Small intestine (tissue), 16 donors: ENCODE measurements at places on chromosomes 16 and 17.

- H3K36me3 ChIP-seq, result peaks cover 93% of the 10 kb centered on the region
- no peaks in the 10 kb centered on the region for H3K27me3 ChIP-seq
- H3K4me3 ChIP-seq, result no peak overlapping the region
- peak overlapping the region; percentile 22 for H3K27ac ChIP-seq
Observed at GRCh38 chr17:16446338-16446983, 31.1 kb downstream of the TRPV2 start.

GRCh38 chr17:82180776-82181528, 31.7 kb downstream of the CCDC57 start:
- peaks cover 6% of the 10 kb centered on the region for H3K4me1 ChIP-seq
- no peak overlapping the region for H3K27ac ChIP-seq
- no peak overlapping the region for H3K4me3 ChIP-seq
- no peak for DNase-seq

DNA sequence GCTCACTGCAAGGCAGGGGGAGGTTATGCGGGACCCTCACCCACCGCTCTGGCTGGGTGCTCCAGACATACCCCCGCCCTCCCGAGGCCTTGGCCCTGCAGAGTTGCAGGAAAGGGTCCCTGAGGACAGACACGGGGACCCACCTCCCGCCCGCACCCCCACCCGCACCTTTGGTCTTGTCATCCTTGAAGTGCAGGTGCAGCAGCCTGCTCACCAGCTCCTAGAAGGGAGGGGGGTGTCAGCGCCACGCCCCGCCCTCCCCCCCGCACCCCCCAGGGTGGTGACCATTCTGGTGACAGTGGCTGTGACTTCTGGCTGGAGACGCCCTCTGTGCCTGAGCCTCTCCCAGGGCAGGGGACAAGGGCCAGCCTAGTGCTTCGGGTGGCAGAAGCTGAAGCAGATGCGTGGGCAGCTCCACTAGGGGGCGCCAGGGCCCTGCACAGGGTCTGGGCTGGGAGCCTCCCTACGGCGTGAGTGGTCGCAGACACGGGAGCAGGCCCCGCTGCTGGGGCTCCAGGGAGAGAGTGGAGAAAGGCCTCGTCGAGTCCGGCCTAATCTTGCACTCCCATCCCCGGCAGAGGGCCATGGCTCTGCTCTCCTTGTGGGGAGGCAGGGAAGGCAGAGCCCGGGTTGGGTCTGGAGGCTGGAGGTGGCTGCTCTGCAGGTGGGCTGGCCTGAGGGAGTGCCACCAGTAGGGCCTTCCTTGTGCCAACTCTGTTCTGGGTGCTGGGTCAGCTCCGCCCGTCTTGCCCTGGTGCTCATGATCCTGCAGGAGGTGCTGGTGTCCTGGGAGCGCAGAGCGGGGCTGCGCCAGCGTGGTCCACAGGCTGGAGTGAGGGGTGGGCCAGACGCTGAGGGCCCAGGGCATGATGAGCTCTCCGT, 2.7 kb downstream of the CENPX start:
- no peaks in the 10 kb centered on the region for H3K27me3 ChIP-seq
- H3K4me1 ChIP-seq, result peaks cover 35% of the 10 kb centered on the region
- no peaks in the 10 kb centered on the region for H3K36me3 ChIP-seq
- no peak overlapping the region for H3K4me3 ChIP-seq
- peak; percentile 72 for DNase-seq

GRCh38 chr16:67447508-67448076, 16.7 kb downstream of the HSD11B2 start:
- peaks cover 66% of the 10 kb centered on the region for H3K4me1 ChIP-seq
- no peak overlapping the region for H3K4me3 ChIP-seq
- no peak for DNase-seq
- peak overlapping the region; percentile 76 for H3K27ac ChIP-seq

DNA sequence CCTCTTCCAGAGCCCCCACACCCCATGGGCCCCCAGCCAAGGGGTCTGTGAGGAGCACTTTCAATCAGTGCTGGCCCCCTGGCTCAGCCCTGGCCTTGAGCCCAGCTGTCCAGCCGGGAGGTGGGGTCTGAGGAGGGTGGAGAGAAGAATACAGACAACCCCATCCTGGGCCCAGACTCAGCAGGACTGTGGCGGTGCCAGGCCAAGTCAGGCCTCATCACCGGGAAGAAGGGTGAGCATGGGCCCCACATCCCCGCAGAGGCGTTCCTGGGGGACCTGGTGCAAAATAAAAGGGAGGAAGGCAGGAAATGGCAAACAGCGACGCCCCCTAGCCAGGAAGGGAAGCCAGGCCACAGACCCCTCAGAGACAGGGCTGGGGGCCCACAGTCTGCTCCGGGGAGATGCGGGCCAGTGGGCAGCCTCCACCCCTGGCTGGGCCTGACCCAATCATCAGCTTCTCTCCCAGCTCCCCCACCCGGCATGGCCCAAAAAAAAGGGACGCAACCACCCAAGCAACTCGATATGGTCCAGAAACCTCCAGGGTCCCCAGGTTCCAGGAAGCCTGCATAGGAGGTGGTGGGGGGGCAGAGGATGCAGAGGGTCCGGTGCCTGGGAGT, 20.6 kb downstream of the ZNF423 start:
- H3K4me1 ChIP-seq, result peaks cover 38% of the 10 kb centered on the region
- no peak overlapping the region for H3K4me3 ChIP-seq
- no peaks in the 10 kb centered on the region for H3K36me3 ChIP-seq
- no peak overlapping the region for H3K27ac ChIP-seq
- no peak for DNase-seq
- H3K27me3 ChIP-seq, result peaks cover 5% of the 10 kb centered on the region

DNA sequence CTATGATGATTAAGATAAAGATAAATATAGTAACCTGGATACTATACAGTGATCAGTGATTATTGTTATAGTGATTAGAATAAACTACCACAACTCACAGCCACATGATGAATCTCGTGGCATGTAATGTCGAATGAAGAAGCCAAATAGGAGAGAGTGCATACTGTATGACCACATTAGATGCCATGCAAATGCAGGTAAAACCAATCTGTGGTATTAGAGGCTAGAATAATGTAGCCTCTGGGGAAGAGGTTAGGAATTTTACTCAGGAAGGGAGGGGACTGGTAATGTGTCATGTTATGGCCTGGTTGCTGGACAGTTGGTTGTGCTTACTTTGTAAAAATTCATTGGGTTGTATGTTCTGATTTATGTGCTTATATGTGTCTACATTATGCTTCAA, 402.7 kb downstream of the CDH13 start:
- no peaks in the 10 kb centered on the region for H3K4me1 ChIP-seq
- H3K27ac ChIP-seq, result no peak overlapping the region
- H3K4me3 ChIP-seq, result no peak overlapping the region
- DNase-seq, result no peak
- no peaks in the 10 kb centered on the region for H3K36me3 ChIP-seq

GRCh38 chr16:6672507-6672906, 660.1 kb upstream of the RBFOX1 start:
- H3K27ac ChIP-seq, result no peak overlapping the region
- no peak overlapping the region for H3K4me3 ChIP-seq
- no peaks in the 10 kb centered on the region for H3K4me1 ChIP-seq
- DNase-seq, result no peak

DNA sequence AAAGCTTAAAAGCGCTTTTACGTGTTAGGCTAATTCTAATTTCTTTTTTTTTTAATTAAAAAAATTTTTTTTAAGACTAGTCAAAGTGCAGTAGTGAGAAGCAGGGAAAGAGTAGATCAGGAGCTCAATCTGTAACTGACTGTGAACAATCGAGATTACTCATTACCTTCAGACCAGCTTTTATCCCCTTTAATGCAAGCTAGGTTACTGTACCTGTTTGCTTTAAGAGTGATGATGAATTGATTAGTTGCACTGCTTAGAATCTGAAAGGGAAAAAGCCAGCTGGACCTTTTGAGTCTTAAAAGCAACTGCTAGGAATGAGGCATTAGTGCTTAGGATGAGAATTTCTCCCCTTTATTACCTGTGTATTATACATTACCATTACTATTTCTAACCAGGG, 19.0 kb downstream of the PSMD11 start:
- no peaks in the 10 kb centered on the region for H3K4me1 ChIP-seq
- no peak for DNase-seq
- no peak overlapping the region for H3K4me3 ChIP-seq

DNA sequence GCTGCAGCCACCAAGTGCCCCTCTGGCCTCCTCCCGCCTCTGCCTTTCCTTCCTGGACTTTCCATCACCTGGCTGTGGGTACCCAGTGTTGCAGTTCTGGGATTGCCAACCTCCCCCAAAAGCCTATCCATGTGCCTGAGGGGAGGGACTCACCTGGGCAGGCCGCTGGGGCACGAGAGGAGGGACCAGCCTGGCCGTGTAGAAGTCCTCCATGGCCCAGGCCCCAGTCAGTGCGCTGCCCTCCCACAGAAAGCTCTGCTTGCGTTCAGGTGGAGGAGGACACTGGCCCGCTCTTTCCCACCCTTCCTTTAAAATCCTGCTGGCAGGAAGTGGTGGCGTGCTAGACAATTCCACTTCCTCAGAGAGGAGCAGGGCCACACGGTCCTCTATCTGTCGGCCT, 14.2 kb downstream of the SLX4 start:
- H3K27me3 ChIP-seq, result no peaks in the 10 kb centered on the region
- H3K36me3 ChIP-seq, result no peaks in the 10 kb centered on the region
- no peak for DNase-seq
- no peak overlapping the region for H3K27ac ChIP-seq
- no peaks in the 10 kb centered on the region for H3K4me1 ChIP-seq
- H3K4me3 ChIP-seq, result no peak overlapping the region

DNA sequence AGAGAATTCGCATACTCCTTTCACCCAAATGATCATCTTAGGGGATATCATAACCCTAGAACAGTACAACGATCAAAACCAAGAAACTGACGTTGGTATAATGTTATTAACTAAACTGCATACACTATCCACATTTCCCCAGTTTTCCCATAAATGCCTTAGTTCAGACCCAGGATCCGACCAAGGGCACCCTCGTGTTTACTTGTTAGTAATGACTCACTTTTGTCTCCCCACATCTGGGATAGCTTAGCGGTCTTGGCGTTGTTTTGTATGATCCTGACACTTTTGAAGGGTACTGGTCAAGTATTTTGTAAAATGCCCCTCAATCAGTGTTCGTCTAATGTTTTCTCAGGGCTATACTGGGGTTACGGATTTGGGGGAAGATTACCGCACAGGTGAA, 8.0 kb downstream of the HS3ST3A1 start:
- peaks cover 14% of the 10 kb centered on the region for H3K27me3 ChIP-seq
- H3K36me3 ChIP-seq, result no peaks in the 10 kb centered on the region
- no peak overlapping the region for H3K4me3 ChIP-seq
- no peaks in the 10 kb centered on the region for H3K4me1 ChIP-seq
- no peak for DNase-seq

GRCh38 chr17:44014133-44014436, 678 bp downstream of the TMEM101 start:
- H3K27ac ChIP-seq, result no peak overlapping the region
- H3K36me3 ChIP-seq, result no peaks in the 10 kb centered on the region
- no peaks in the 10 kb centered on the region for H3K27me3 ChIP-seq
- peaks cover 45% of the 10 kb centered on the region for H3K4me1 ChIP-seq
- H3K4me3 ChIP-seq, result peak overlapping the region; percentile 84

- H3K27ac ChIP-seq, result no peak overlapping the region
- no peaks in the 10 kb centered on the region for H3K4me1 ChIP-seq
- DNase-seq, result no peak
- no peak overlapping the region for H3K4me3 ChIP-seq
- peaks cover 8% of the 10 kb centered on the region for H3K36me3 ChIP-seq
Observed at GRCh38 chr17:67178555-67178954, 66.4 kb downstream of the HELZ start.

DNA sequence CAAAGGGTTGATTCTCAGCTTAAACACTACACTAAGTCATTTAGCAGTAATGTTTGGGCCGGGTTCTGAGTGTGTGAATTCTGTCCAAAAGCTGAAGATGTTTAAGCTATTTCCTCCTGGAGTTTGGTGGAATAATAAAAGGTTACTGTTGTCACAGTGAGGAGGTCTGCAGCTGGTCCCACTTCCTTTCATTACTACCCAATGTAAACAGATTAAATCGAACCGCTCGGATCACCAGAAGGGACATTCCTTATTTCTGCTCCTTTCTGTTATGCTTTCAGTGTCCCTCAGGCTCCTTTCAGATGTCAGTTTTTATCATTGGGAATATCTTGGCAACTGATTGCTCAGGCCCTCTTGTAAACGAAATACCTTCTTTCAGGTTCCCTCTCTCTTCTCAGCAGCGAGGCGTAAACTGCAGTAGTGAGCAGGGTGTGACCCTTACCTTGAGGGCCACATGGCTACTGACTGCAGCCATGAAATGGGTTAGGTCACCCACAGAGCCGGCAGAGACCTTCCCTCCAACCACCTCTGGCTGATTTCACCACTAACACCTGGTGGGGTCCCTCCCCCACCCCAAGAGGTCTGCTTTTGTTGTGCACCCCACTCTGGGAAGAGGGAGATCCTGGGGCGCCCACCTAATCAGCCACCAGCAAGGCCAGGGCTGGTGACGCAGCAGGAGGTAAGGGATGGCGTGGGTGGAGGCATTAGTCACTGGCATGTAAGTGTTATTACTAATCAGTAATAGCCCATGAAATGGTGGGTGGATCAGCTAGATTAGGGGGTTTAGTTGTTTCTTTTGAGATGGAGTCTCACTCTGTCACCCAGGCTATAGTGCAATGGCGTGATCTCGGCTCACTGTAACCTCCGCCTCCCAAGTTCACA, 117.6 kb downstream of the VPS53 start:
- H3K36me3 ChIP-seq, result peaks cover 20% of the 10 kb centered on the region
- DNase-seq, result peak; percentile 21
- peaks cover 6% of the 10 kb centered on the region for H3K4me1 ChIP-seq
- H3K27ac ChIP-seq, result peak overlapping the region; percentile 47
- H3K4me3 ChIP-seq, result no peak overlapping the region

GRCh38 chr17:7747635-7748071, 30.1 kb downstream of the DNAH2 start:
- H3K36me3 ChIP-seq, result no peaks in the 10 kb centered on the region
- DNase-seq, result no peak
- no peaks in the 10 kb centered on the region for H3K27me3 ChIP-seq
- H3K27ac ChIP-seq, result no peak overlapping the region
- no peak overlapping the region for H3K4me3 ChIP-seq

DNA sequence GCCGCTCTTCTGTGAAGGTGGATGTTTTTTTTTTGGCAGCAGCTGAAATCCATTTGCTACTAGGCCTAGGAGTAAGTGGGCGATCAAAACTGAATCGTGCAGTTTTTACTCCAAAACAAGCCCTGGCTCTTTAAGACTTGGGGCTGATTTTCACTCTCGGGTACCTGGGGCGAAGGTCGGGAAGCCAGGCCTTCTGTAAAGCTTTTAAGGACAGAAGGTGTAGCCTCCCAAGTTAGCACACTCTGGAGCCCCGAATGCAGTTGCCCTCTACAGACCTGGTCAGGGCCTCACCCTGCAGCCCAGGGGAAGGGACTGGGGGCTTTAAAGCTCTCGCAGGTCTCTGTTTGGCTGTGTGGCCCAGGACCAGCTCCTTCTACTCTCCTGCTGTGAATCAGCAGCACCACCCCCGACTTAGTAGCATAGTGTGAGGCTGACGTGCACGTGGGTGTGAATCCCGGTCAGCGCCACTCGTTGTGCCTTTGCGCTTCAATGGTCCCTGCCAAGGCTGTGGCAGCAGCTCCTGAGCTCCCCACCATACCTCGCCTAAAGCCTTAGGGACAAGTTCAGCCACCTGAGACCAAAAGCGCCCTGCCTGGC, 49.9 kb downstream of the TMEM235 start:
- no peaks in the 10 kb centered on the region for H3K36me3 ChIP-seq
- peak; percentile 68 for DNase-seq
- H3K4me3 ChIP-seq, result no peak overlapping the region
- H3K27me3 ChIP-seq, result no peaks in the 10 kb centered on the region
- H3K4me1 ChIP-seq, result peaks cover 5% of the 10 kb centered on the region

- H3K36me3 ChIP-seq, result no peaks in the 10 kb centered on the region
- H3K4me3 ChIP-seq, result no peak overlapping the region
- DNase-seq, result no peak
- no peaks in the 10 kb centered on the region for H3K27me3 ChIP-seq
- no peak overlapping the region for H3K27ac ChIP-seq
Observed at GRCh38 chr16:10314811-10315210, 71.0 kb upstream of the ATF7IP2 start.
